ENCODE measurements at places on chromosomes 5 and 9.

DNA sequence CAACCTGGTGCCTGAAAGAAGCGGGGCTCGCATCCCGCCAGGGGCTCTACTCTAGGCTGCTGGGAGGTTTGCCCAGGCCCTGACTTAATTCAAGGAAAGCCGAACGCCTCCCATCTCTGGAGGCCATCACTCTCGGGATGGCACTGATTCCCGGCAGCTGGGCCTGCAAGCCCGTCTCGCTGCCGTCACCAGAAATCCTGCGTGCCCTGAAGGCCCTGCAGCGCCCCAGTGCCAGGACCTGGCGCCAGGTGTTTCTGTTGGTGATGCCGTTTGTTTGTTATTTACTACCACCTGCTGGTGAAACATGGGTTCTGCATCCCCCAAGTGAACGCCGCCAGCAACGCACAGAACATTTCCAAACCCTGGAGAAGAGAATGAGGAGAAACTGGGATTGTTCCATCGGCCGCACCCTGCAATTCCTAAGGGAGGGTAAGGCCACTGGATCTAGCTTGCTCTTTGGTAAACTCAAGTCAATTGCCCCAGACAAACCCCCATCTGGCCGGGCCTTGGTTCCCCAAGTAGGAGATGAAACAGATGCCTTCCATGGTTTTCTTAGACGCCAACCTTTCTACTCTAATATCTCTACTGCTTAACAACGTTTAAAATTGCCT lies 77.9 kb downstream of the AK8 start:
- peak; percentile 47 for DNase-seq

DNA sequence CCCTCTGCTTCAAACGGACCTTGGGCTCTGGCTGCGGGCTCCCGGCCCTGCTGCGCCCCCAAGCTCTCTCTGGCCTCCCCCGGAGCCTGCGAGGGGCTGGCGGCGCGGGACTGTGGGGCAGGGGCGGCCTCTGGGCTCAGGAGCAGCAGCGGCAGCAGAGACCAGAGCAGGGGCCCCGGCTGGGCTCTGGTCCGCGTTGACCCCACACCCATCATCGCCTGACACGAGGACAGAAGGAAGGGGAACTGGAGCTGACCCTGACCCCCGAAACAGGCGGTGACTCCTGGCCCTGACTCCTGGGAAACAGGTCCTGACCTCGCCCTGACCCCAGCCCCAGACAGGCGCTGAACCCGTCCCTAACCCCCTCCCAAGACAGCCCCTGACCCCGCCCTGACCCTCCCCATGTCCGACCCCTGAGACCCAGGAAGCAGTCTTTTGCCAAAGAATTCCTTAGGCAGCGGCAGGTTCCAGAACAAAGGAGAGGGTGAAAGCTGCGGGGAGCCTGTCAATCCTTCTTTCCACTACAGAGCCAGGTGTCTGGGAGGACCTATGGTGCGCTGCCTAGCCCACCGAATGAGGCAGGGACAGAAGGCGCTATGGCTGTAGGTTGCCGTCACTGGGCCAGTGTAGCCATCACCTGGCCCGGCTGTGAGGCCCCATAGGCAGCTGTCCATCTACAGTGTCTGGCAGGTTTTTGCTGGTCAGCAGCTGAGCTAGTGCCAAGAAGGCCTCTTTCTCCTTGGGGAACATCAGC lies 74.7 kb upstream of the SPTLC1 start:
- DNase-seq, result no peak

DNA sequence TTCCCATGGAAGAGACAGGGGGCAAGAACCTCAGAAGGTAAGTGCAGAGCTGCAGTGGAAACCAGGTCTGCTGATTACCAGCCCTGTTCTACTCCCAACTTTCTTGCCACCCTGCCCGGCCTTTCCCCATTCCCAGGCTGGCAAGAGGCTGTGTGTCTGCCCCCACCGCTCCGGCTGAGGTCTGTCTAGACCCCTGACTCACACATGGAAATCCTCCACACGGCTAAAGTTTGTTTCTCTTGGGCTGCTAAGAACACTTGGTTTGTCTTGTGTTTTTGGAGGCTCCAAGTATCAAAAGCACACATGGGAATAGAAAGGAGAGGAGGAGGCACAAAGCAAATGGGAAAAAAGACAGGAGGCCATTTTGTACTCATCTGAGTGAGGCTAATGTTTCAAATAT lies 168.3 kb downstream of the GABBR2 start:
- no peak for DNase-seq

- DNase-seq, result no peak
Observed at GRCh38 chr5:107577394-107577950, 93.3 kb downstream of the EFNA5 start.

DNA sequence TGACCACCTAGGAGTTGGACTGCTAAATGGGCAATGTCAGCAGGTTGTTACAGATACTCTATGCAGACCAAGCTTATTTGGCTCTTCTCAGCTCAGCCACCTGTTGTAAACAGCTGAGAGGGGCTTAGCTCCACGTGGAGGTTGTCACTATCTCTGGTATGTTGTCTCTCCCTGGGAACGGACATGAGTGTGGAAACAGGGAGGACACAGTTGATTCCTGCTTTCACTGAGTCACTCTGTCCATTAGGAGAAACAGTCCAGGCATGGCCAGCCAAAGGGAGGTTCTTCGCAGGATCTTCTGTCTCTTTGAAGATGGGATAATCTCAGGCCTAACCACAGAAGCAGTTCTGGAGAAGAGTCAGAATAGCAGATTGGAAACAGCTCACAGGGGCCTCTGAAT lies 121.2 kb downstream of the PALM2AKAP2 start:
- DNase-seq, result no peak

- no peak for DNase-seq
Observed at GRCh38 chr5:68834491-68834981, 259.3 kb upstream of the SLC30A5 start.

GRCh38 chr9:94908583-94909249 lies 182.2 kb downstream of the AOPEP start:
- DNase-seq, result no peak

GRCh38 chr9:71001780-71002386 lies 119.5 kb downstream of the TRPM3 start:
- no peak for DNase-seq

- peak; percentile 76 for DNase-seq
Observed at GRCh38 chr5:37248970-37249814, at the start of gene CPLANE1. Gene CPLANE1 (minus strand): TSS chr5:37249376. CDS start chr5:37247698, 1,678 bp downstream.

DNA sequence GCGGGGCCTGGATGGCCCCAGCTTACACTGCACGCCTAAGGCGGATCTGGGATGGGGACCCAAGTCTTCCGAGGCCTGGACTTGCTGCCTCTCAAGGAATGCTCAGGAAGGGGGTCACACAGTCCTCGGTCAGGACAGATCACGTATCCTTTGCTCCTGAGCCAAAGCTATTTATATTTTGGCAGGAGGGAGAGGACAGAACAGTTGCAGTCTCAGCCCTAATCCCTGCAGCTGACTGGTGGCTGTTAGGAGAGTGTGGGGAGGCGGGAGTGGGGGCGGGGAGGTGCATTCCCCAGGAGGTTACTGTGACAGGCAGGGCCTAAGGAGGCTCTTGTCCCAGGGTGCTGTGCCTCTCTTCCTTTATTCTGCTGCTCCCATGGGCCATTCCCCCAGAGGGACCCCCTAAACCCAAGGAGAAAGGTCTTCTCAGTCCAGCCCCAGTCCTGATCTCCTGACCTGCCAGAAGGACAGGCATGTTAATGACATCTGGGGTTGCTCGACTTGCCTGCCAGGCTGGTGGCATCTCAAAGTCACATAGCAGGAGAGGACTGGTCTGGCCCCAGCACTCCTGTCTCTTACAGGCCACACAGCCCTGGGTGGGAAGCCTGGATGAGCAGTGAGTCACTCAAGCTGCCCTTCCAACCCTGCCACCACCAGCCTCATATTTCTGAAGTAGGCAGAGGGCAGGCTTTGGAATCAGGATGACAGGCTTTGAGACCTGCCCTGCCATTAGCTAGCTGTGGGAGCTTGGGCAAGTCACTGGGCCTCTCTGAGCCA lies 51.9 kb downstream of the COL27A1 start:
- DNase-seq, result no peak

Data from HuH-7.5 (cell line).